ENCODE measurements at places on chromosomes 16 and 17.
A peak's percentile ranks its signal among the peaks of the same experiment; 100 is the strongest.

DNA sequence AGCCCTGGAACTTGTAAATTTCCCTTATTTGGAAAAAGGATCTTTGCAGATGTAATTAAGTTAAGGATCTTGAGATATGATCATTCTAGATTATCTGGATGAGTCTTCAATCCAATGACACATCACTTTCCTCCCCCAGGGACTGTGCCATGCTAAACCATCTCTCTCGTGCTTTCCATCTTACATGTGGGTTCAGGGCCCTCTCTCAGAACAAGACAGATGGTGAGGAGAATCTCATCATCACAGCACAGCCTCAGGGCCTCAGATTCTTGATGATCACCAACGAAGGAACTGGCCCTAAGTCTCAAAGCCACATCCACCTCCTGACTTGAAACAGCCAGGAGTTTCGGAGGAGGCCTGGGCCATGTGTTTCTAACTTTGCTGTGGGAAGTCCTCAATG is 78.7 kb downstream of the LITAF start:
- no peak for DNase-seq

GRCh38 chr17:77819497-77819896 is 139.0 kb upstream of the TNRC6C start:
- DNase-seq, result no peak

GRCh38 chr16:68652659-68653058 is 7.5 kb downstream of the CDH3 start:
- DNase-seq, result no peak

DNA sequence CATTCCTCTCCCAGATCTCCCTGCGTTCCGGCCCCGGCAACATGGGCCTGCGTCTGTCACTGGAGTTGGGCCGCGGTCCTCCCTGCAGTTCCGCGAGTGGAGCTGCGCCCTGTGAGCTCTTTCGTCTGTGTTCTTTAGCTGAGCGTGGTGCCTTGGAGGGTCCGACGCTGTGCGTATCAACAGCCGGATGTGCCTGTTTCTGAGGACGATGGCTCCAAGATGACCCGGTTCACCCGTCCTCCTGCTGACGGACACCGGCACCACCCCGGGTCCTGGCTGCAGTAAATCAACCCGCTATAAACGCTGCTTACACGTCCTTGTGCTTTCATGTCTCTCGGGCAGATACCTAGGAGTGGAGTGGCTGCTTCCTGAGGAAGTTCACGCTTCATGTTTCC is 44.8 kb upstream of the GNG13 start:
- DNase-seq, result no peak

DNA sequence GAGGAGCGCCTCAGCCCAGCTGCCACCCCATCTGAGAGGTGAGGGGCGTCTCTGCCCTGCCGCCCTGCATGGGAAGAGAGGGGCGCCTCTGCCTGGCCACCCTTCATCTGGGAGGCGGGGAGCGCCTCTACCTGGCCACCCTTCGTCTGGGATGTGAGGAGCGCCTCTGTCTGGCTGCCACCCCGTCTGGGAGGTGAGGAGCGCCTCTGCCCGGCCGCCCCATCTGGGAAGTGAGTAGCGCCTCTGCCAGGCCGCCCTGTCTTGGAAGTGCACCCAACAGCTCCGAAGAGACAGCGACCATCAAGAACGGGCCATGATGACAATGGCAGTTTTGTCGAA is 114.4 kb upstream of the CES5A start:
- DNase-seq, result no peak

GRCh38 chr16:48824271-48824670 is 214.3 kb upstream of the N4BP1 start:
- no peak for DNase-seq

- no peak for DNase-seq
These were observed 23.9 kb downstream of the N4BP1 start for GRCh38 chr16:48586083-48586482.

GRCh38 chr17:82078433-82078832 is 12.8 kb upstream of the DUS1L start:
- no peak for DNase-seq

- no peak for DNase-seq
These were observed 102.1 kb upstream of the CHMP6 start for GRCh38 chr17:80889231-80890195.

DNA sequence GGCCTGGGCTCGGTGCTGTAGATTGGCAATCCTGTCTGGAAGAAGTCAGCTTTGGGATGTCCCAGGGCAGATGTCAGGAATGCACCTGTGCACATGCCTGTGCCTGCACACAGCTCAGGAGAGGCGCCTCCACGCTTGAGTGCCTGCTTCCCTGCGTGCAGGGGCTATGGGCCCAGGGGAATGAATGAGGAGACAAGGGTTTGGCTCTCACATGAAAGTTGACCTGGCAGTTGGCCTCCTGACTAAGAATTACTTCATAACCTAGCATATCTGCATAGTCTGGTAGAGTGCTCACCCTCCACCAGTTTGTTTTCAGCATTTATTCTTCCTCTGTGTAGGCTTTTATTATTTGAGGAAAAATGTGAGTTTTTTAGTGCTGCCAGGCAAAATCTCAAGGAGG is 50.0 kb downstream of the PLD6 start:
- DNase-seq, result no peak

GRCh38 chr17:21500064-21500463 is 123.9 kb downstream of the KCNJ12 start:
- no peak for DNase-seq

DNA sequence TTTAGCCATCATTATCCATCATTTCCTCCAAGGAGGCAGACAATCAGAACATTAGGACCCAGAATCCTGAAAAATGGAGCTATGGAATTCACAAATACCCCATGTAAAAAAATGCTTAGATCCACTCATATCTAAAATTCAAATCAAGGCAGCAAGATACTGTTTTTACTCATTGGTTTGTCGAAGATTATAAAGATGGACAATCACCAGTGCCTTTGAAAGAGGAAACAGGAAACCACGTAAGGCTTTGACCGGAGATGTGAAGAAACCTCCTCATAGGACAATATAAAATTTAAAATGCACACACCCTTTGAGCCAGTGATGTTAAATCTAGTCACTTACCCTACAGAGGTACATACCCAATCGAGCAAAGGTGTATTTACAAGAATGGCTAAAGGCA is 130.0 kb downstream of the XYLT1 start:
- no peak for DNase-seq

GRCh38 chr16:66712512-66712911 is 16.0 kb upstream of the CMTM4 start:
- no peak for DNase-seq

GRCh38 chr17:7858522-7858810 is 663 bp downstream of the CYB5D1 start:
- DNase-seq, result peak; percentile 38

DNA sequence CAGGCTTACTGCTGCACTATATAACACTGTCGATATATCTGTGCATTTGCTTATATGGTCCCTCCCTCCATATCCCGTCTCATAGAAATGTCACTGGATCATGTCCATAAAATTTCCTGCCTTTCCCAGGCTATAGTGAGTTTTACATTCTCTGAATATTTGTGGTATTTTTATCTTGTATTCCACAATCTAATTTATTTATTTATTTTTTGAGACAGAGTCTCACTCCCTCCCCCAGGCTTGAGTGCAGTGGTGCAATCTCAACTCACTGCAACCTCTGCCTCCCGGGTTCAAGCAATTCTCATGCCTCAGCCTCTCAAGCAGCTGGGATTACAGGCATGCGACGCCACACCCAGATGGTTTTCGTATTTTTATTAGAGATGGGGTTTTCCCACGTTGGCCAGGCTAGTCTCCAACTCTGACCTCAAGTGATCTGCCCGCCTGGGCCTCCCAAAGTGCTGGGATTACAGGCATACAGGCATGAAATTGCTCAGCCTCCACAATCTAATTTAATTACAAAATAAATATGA is 12.9 kb downstream of the TRIM37 start:
- no peak for DNase-seq

DNA sequence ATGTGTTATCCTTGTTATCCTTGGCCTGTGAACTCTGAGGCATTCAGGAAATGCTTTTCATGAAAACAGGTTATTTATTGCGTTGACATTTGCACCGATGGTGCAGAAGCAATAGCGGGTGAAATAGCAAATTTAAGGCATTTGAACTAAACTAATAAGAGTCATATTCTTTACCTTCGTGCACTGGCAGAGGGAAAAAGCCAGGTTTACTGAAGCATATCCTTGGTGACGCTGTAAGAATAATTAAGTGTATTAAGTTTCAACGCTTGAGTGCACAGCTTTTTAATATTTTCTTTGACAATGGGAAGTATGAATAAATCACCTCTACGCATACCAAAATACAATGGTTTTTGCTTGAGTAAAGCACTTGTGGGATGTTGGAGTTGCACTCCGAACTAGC is 13.6 kb upstream of the KPNA2 start:
- no peak for DNase-seq

GRCh38 chr16:54673313-54673712 is 257.4 kb upstream of the IRX5 start:
- DNase-seq, result no peak

- no peak for DNase-seq
These were observed 46.1 kb upstream of the RPL38 start for GRCh38 chr17:74157366-74157765.

DNA sequence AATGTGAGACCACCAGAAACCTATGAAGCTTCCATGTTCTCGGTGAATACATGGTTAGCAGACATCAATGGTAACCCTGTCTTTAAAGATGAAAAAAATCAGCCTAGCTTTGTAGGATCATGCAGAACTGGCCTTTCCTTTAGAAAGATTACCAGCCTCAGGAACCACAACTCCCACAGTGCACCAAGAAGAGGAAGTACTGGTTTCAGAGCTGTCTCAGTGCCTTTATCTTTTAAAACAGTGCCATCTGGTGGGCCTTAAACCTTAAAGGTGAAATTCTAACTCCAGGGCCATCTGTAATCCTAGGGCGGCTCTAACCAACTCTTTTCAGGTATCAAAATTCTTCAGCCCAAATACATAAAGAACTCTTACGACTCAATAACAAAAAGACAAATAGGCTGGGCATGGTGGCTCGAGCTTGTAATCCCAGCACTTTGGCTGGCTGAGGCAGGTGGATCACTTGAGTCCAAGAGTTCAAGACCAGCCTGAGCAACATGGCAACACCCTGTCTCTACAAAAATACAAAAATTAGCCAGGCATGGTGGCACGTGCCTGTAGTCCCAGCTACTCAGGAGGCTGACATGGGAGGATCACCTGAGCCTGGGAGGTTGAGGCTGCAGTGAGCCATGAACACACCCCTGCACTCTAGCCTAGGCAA is 5.4 kb downstream of the ATPAF2 start:
- DNase-seq, result peak; percentile 77

GRCh38 chr17:63549289-63549945 is 860 bp upstream of the DCAF7 start:
- DNase-seq, result no peak

GRCh38 chr16:69732101-69732500 is 5.7 kb upstream of the NQO1 start:
- DNase-seq, result no peak

DNA sequence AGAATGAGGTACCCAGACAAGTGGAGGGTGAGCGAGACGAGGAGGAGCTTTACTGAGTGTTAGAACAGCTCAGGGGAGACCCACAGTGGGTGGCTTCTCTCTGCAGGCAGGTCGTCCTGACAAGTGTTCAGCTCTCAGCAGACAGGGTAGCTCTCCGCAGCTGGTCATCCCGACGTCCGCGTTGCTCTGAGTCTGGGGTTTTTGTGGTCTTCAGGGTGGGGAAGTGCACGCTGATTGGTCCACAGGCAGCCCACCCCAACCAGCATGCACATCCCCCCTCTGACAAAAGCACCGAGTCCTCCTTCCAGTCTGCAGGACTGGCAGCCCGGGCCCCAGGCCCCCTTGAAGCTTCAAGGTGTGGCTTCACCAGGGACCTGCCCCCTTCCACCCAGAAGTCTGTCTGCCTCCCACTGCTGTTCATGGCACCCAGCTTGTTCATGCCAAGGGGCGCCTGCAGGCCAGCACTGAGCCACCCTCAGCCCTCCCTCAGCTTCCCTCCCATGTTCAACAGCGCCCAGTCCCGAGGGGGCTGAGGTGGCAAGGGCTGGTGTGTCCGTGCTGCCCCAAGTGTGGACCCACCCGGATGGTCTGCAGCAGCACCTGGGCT is 19.9 kb upstream of the WDR45B start:
- no peak for DNase-seq

GRCh38 chr16:88851616-88852015 is 5.1 kb downstream of the GALNS start:
- DNase-seq, result no peak

- no peak for DNase-seq
These were observed 92.3 kb upstream of the C17orf78 start for GRCh38 chr17:37283414-37283961.

Data from NCI-H2081 (cell line).